Activated CD4-positive, alpha-beta T cell treated with anti-CD3 and anti-CD28 coated beads, Interleukin-10, Interleukin-2, amounts not matched to agents 100 ng/mL and 50 ng/mL, durations not matched to agents 16 hours and 8 hours (primary cell): ENCODE measurements at places on chromosomes 16 and 17.

GRCh38 chr17:81285179-81285878 lies 9.8 kb downstream of the SLC38A10 start:
- peak; percentile 82 for DNase-seq

DNA sequence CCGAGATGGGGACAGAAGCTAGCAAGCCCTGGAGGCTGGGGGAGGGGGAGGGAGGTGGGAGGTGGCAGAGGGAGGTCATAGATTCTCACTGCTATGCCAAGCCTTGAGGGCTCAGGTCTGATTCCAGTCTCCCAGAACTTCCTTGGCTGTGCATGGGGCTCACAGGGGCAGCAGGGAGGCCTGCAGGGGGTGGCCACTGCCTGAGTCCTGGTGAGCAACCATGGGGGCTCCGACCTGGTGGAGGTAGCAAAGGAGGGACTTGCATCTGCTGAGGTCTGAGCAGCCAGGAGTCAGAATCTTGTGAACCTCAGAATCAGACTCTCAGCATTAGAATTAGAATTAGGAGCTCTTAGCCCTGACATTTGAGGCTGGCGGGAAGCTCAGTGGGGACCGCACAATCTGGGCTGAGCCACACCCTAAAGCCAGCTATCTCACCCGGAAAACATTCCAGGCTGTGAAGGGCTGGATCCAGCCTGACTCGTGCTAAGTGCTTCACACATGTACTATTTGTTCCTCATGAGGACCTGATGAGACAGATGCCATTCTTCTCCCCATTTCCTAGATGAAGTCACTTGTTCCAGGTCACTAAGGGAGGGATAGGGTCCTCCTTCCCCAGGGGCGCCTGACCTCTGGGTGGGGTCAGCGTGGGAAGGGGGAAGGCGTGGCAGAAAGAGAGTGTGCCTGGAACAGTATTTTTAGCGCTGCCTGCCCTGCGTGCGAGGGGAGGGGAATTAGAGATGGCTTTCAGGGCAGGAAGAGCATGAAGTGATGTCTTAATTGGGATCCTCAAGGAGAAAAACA lies 17.3 kb upstream of the KCNJ12 start:
- DNase-seq: no peak

DNA sequence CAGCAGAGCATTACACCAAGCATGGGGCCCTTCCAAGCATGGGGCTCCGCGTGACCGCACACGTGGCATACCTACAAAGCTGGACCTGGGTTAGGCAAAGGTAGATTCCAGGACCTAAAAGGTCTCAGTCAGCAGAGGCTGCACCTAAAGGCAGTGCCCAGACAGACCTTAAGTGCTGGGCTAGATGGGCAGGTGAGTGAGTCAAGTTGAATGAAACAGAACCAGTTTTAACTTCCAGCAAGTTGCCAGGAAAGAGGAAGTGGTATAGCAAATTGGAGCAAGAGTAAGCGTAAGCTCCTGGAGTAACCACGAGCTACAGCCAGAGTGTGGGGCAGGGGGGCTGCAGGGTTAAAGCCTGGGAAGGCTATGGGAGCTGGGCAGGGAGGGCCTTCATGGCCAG lies 49.5 kb downstream of the SRCIN1 start:
- DNase-seq: no peak

- no peak for DNase-seq
These were observed 383.6 kb downstream of the UTP18 start for GRCh38 chr17:51643702-51644490.

- DNase-seq: no peak
These were observed 19.2 kb downstream of the GJD3 start for GRCh38 chr17:40345161-40345993.

- DNase-seq: peak; percentile 14
These were observed 478.2 kb downstream of the WWOX start for GRCh38 chr16:78577630-78578029.
